ENCODE measurements at places on chromosomes 2 and 18.

DNA sequence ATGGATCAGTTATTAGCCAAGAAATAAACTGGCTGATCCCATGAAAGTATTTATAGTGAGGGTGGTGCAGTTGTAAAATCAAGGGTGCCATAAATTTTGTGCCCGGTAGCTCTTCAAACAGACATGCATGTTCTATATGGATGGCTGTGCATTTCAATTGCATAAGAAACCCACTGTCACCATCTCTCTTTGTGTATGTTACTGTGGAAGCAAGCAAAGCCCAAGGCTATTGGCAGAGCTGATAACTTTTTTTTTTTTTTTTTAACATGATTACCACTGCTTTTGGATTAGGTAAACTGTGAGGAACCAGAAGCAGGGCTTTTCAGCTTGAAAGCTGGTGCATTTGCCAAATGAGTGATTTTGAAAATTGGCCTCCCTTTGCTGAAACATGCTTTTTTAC lies 332.6 kb downstream of the SOX11 start:
- no peak for DNase-seq

DNA sequence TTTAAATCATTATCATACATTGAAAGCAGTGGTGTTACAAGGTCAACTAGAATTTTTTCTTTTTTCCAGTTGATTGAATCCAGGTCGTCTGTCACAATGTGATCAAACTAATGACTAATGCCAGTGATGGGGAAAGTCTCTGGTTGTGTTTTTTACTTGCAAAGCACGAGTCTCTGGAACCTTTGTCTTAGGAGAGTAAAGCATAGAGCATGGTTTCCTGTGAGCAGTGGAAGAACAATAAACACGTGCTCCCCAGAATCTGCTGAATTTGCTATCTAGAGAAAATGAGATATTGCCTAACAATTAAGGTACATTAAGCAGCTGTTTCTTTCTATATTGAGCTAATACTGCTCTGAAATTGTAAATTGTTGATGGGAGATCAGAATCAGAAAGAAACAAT lies 1332.4 kb upstream of the TMEFF2 start:
- no peak for DNase-seq

DNA sequence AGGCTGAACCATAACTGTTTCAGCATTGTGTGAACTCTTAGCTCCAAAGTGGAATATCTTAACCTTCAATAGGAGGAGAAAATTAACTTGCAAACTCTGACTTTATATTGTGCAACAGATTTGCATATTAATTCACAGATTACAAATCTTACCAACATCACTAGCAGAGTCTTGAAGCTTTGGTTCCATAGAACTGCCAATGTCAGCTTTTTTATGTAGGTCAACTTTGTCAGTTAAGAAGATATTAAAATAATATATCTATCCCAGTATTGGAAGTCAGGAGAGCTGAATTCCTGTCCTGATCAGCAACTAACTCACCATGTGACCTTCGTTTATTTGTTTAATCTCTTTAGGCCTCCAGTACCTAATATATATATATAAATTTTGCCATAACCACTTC lies 121.8 kb downstream of the EPHA4 start:
- no peak for DNase-seq

DNA sequence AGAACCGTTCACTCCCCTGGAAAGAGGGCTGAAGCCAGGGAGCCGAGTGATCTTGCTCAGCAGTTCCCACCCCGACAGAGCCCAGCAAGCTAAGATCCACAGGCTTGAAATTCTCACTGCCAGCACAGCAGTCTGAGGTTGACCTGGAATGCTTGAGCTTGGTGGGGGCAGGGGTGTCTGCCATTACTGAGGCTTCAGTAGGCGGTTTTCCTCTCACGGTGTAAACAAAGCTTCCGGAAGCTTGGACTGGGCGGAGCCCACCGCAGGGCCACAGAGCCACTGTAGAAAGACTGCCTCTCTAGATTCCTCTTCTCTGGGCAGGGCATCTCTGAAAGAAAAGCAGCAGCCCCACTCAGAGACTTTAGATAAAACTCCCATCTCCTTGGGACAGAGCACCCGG lies 180.8 kb downstream of the WDR7 start:
- no peak for DNase-seq

DNA sequence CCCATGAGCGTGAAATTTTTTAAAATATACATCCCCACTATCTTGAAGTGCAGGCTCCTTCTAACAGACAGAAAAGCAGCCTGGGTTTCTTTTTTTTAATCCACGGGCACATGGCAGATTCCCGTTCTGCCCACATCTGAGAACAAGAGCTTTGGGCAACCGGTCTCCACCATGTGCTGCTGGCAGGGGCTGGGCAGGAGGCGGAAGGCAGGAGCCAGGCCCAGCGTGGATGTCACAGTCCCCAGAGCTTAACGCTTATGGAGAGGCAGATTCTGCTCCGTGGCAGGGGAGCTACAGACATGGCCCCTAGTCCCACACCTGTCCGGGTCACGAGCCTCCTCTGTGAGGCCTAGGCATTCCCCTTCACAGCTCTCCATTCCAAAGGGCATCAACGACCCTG lies 503.0 kb upstream of the MYT1L start:
- DNase-seq = no peak

- no peak for DNase-seq
Measured at GRCh38 chr2:222753251-222753824, 81.9 kb downstream of the MOGAT1 start.

GRCh38 chr2:147511491-147511948 lies 333.3 kb upstream of the ACVR2A start:
- DNase-seq = no peak

DNA sequence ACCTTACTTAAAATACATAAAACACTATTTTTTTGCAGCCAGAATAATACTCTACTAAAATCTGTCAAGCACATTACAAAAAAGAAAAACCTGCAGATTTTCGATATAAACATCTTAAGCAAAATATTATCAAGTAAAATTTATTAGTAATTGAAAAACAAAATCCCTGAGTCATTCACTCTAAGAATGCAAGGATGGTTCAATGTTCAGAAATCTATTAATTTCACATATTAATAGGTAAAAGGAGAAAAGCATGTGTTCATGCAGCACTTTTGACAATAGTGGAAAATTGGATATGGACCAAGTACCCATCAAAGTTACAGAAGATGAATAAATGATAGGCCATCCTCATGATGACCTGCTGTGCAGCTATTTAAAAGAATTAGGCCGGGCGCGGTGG lies 66.2 kb upstream of the OTOS start:
- DNase-seq = no peak

GRCh38 chr18:6255886-6256285 lies 158.8 kb downstream of the L3MBTL4 start:
- DNase-seq = no peak

DNA sequence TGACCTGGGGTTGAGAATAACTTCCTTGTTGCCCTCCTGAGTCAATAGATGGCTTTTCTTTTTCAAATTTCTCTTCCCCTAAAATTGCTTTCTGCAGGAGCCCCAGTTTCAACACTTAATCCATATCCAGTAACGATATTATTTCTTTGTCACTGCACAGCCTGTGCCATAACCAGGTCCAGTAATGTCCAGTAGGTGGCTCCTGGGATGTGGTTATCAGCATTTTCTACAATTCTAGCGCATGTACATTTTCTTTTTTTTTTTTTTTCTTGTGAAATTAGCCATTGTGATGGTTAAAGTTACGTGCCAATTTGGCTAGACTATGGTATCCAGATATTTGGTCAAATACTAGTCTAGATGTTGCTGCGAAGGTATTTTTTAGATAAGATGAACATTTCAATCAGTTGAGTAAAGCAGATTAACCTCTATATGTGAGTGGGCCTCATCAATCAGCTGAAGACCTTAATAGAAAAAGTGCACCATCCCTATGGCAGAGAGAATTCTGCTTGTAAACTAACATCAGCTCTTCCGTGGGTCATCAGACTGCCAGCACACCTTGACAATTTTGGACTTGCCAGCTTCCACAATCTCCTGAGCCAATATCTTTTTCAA lies 72.9 kb upstream of the SCG2 start:
- DNase-seq = no peak

GRCh38 chr2:236205867-236206645 lies 37.9 kb upstream of the GBX2 start:
- DNase-seq = no peak

DNA sequence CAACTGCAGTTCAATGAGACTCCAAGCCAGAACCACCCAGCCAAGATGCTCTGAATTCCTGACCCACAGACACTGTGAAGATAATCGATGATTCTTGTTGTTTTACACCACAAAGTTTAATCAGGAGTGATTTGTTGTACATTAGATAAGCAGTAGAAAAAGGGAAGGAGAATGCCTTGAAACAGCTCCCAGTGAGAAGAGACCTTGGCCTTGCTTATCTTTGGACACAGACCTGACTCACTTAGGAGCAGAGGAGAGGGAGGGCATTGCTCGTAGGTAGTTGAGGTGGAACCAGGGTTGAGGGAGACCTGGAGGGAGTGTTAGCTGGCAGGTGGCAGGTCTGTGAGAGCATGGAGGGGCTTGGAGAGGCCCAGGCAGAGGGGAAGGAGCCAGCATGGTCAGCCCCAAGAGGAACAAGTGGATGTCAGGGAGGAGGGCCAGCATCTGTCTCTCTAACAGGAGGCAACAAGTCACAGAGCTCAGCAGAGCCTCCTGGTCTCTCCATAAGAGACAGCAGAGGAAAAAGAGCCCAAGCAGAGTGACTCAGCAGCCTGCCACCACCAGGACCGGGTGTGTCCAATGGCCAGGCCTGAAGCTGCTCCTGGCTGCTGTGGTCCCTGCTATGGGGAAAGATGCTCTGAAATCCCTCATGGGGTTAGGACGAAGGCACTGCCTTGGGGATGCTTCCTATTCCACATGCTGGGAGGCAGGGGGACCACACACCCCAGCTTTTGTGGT lies 161.6 kb upstream of the CAPN13 start:
- DNase-seq = no peak

GRCh38 chr2:38685116-38685735 lies 19.3 kb downstream of the GALM start:
- DNase-seq = no peak

- DNase-seq = no peak
Measured at GRCh38 chr2:178246696-178247095, 52.4 kb downstream of the OSBPL6 start.

GRCh38 chr2:21916934-21917522 lies 793.3 kb downstream of the TDRD15 start:
- no peak for DNase-seq

DNA sequence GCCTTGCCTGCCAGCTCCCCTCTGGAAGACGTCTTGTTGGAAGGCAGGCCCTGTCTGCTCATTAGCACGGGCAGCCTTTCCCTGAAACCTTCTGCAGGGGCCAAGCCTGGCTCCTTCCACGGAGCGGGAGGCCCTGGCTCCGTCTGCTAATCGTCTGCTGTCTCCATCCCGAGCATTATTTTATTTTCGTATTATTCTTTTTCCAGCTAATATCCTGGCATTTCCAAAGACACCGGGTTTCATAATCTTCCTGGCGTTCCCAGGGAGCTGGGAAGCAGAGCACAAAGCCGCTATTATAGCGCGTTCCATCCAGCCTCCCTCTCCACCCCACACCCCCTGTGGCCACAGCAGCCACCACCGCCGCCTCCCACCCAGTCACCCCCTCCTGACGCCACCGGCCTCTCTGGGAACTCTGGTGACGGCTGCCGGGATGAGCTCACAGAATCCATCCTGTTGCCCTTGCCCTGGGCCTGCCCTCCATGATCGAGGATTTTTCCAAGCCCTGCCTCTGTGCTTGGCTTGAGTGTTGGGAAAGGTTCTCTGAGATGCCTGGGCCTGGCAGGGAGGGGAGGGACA lies 125.5 kb downstream of the DYSF start:
- no peak for DNase-seq

- DNase-seq = no peak
Measured at GRCh38 chr2:96907115-96908041, 37.5 kb upstream of the SEMA4C start.

DNA sequence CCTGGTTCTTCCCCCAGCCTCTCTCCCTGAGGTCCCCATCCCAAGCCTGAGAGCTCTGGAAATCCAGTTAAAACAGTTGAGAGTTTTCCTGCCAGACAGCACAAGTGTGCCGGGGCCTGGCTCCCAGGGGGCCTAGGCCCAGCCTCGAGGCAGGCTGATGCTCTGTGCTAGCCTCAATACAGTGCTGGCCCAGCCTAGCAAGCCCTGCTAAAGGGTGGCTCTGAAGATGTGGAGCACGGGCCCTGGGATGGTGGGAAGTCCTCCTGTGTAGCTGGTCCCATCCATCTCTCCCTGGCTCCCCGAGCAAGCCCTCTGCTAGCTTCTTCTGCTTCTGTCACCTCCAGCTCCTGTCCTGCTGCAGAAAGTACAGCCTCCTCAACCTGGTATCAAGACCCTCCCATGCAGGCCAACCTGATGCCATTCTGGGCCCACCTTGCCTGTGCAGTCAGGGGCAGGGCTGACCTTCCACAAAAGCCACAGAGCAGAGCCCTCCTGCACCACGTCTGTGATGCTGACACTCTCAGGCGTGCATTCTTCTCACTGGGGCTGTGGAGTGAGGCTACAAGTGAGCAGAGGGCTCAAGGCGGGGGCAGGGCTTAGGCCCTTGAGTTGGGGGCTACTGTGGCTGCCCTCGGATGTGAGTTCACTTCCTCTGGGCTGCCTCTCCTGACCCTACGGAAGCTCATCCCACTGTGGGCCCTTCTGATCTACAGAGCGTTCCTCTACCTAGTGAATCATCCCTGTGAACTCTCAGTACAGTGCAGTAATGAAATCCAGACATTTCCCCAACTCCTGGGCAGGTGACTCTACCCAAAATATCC lies 60.1 kb upstream of the LAPTM4A start:
- no peak for DNase-seq

DNA sequence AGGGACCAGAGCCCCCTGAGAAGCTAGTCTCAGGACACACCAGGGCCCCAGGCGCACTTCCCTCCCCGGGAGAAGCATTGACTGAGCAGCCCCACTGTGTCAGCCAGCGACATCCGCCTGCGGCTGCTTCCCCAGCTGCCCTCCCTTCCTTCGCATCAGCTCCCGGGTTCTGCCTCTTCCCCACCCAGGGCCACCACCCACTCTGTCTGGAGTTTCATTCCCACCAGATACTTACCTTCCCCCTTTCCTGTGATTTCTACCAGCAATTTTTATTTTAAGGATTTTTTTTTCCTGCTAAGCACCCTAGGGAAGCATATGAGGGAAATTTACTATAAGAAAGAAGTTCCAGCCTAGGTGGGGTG lies 99.2 kb downstream of the SMAD7 start:
- no peak for DNase-seq
